NCI-H1105 treated with DMSO at 0.1 percent for 48 hours (cell line): ENCODE measurements at places on chromosomes 3 and 15.

DNA sequence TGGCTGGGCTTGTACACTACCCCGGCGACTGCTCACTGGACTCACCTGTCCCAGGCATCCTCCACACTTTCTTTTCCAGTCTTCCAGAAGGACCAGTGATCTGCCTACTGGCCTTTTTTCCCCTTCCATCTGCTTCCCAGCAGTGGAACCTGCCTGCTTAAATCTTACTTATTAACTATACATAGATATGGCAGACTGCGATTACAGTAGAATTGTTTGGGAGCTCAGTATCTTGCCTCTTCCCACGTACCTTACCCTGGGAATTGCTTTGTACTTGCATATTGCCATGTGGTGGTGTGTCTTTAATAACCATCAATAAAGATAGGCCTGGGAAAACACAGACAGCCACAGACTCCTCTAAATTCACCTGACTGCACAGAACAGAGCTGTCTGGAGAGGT is 11.8 kb upstream of the HES1 start:
- DNase-seq: no peak

- DNase-seq: no peak
Measured at GRCh38 chr15:89809093-89809786, 5.4 kb downstream of the ANPEP start.

- no peak for DNase-seq
Measured at GRCh38 chr15:91102546-91103330, 2.7 kb downstream of the SV2B start.

DNA sequence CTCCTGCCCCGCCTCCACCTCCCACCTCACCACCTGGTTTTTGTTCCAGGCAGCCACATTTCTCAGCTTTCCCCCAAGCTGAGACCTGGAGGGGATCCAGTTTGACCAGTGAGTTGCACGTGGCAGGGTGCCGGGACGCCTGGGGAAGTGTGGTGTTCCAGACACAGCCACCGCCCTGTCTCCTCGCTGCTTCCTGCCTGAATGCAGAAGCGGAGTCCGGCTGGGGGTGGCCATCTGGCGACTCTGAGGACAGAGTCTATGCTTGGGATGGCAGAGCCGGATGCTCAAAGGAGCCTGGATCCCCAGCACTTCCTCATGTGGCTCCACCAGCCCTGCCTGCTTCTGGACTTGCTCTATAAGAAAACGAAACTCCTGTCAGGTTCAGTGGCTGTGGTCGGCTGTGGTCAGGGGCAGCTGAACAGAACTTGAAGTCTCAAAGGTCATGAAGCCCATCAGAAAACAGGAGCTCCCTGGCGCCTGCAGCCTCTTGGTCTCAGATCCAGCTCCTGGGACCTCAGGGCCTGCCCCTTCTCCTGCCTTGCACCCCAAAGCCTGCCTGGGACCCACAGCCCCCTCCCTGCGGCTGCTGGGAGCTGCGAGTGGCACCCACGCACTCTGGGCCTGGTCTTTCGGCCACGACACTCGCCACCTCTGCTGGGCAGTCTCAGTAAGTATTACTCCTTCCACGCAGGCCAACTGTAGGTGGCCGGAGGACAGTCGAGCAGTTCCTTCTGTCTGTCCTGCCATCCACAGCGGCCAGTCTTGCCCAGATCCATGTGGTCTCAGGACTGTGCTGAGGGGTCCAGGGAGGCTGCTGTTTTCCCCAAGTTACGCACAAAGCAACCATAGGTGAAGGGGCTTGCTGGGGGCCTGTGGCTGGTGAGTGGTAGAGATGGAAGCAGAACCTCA is 112.8 kb upstream of the MEF2A start:
- DNase-seq: no peak

DNA sequence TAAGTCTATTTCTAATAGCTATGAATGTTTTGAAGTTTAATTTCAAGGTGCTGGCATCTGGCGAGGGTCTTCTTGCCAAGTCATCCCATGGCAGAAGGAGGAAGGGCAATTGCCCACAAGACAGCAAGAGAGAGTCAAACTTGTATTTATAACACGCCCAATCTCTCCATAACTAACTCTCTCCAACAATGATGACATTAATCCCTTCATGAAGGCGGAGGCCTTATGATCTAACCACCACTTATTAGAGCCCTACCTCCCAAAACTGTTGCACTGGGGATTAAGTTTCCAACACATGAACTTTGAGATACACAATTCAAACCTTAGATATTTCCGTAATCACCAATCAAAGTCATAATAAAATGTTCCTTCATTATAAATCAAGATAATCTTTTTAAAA is 406.9 kb downstream of the CNTN6 start:
- DNase-seq: no peak
